ENCODE measurements at places on chromosomes 7 and 10.
A peak's percentile ranks its signal among the peaks of the same experiment; 100 is the strongest.

GRCh38 chr10:15824498-15824897 is 35.8 kb downstream of the MINDY3 start:
- no peak for DNase-seq

GRCh38 chr7:32957326-32958045 is at the start of gene FKBP9:
TSS of gene FKBP9 (plus strand) at chr7:32957440. CDS start at chr7:32957574, 134 bp downstream.
- no peak for DNase-seq

DNA sequence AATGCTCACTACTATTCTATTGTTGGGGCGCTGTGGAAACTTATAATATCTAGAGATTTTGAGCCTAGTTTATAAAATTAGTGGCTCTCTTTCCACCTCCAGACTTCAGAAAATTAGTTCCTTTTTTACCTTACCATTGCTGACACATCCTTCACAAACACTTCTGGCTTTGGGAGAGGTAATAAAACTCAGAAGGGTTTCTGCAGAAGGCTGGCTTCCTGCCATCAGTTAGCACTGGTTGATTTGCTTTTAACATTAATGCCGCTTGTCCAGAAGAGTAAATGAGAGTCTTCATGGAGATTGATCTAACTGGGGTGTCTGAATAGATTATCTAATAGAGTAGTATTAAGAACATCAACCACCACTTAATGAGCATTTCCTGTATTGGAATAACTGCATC is 20.3 kb downstream of the ACSM6 start:
- no peak for DNase-seq

DNA sequence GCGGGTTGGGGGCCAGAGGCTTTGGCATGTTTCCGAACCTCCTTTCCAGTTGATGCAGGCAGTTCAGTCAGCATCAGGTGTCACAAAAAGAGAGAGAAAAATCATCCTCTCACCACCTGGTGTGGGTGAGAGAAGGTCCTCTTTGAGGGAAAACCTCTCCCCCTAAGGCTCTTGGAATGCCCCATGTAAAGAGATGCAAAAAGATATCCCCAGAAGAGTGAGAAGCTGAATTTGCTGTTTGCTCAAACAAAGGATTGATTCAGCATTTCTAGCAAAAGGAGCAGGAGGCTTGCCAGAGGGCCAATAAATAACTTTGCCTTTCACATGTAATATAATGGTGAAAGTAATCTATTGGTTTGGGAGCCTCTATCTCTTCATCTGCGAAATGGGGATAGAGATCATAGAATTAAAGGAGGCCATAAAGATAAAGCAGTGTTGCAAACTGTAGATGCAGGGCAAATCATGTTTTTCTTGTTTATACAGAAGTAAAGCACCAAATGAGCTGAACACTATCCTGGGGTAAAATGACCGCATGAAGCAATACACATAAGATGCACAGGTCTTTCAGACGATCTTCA is 425.9 kb downstream of the LRMDA start:
- no peak for DNase-seq

- no peak for DNase-seq
Observed at GRCh38 chr7:66804001-66804400, 63.5 kb downstream of the RABGEF1 start.

DNA sequence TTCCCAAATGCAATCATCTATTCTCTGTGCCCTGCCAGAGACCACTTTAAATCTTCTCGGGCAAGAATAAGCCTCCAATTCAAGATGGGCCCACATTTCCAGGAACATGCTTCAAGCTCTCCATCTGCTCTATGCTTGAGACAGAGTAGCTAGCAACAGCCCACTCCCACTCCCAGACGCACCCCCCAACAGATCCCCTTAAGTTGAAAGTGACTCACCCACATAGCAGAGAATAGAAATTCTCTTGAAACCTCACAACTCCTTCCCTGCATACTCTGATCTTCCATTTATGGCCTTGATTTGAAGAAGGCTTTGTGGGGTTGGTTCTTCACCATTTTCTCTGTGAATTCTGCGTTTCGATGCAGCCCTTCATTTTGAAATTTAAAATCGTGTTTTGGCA is 604.0 kb downstream of the INHBA start:
- no peak for DNase-seq

GRCh38 chr10:74012480-74012879 is 14.6 kb downstream of the VCL start:
- no peak for DNase-seq

DNA sequence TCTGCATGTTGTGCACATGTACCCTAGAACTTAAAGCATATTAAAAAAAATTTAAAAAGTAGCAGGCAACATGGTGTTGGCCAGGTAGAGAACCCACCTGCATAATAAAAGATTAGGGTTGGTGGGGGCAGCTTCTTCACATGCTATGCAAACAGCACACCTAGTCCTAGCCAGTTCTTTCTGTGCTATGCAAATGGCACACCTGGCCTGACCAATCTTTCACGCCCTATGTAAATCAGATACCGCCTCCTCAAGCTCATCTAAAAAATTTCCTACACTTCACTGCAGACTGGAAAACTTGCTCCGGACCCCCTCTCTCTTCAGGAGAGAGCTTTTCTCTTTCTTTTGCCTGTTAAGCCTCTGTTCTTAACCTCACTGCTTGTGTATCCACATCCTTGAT is 14.5 kb upstream of the PIP start:
- no peak for DNase-seq

DNA sequence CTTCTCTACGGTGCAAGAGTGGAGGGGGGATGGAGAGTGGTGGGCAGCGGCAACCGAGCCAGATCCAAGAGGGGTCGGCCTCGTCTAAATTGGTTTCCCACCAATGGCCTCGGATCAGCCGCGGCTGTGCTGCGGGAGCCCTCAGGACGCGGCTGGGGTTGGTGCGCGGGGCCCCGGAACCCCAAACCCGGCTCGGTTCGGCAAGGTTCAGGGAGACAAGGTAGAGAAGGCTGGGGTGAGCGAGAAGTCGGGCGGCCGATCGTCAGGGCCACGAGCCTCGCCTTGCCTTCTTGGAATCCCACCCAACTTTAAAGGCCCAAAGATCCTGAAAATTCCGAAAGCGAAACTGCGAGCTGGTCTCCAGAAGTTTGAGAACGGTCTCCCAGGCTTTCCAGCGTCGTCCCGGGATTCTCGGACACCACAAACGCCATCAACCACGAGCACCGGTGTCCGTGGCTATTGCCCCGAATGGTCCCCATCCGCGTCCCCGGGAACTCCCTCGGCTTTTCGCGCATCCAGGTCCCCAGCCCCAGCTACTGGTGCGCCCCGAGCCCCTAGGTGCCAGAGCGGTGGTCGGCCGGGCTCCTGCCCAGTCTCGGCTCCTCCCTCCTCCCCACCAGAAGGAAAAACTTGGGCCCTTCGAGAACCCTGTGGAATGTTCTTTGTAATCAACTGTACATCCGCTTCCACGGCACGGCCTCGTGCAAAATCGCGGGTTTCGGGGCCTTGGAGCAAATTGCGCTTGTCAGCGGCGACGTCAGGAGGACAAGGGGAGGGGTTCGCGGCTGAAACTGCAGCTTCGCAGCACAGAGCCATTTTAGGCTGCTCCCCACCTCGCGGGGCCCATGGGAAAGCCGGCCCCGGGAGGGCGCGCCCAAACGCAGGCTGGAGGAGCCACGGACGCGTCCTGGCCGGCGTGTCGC is 3.2 kb downstream of the SFMBT2 start:
- peak; percentile 21 for DNase-seq

DNA sequence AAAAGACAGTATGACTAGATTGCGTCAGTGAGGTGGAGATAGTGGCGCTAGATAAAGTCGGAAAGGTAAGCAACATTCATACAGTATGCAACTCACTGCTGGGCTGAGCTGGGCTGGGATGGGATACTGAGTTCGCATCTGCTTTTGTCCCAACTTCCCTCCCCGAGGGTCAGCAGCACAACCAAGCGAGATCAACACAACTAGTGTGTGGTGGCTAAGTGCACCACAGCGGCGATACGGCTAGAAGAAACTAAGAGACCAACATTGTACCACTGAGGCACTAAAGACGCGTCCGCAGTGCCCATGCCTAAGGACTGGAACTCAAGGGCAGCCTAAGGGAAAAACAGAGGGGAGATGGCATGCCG is 467 bp downstream of the EXOSC1 start:
- no peak for DNase-seq

DNA sequence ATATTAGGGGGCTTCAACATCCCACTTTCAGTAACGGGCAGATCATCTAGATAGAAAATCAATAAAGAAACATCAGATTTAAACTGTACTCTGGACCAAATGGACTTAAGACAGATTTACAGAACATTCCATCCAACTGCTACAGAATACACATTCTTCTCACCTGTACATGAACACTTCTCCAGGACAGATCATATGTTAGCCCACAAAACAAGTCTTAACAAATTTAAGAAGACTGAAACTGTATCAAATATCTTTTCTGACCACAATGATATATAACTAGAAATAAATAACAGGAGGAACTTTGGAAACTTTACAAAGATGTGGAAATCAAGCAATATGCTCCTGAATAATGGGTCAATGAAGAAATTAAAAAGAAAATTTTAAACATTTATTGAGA is 86.7 kb downstream of the MICU1 start:
- DNase-seq: no peak

- no peak for DNase-seq
Observed at GRCh38 chr7:50978633-50979215, 196.0 kb upstream of the GRB10 start.

GRCh38 chr7:462173-463103 is 57.2 kb downstream of the PDGFA start:
- no peak for DNase-seq

- no peak for DNase-seq
Observed at GRCh38 chr10:5506246-5506645, 6.9 kb upstream of the CALML5 start.

DNA sequence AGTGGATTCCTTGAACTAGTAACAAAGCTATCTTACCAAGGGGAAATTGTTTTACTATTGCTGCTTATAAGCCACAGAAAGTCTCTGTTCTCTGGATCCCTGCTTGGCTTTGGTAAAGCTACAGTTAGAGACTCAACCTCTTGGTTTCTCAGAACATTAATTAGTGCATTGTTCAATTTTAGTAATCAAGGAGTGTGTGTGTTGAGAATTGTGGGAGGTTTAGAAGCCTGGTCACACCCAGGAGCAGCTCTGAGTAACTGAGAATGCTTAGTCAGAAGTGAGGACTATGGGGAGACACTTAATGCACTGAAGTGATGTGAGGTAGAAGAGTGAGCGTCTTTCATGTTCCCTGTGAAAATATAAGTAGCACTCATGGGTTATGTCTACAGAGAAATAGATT is 8.2 kb upstream of the ACTA2 start:
- no peak for DNase-seq

DNA sequence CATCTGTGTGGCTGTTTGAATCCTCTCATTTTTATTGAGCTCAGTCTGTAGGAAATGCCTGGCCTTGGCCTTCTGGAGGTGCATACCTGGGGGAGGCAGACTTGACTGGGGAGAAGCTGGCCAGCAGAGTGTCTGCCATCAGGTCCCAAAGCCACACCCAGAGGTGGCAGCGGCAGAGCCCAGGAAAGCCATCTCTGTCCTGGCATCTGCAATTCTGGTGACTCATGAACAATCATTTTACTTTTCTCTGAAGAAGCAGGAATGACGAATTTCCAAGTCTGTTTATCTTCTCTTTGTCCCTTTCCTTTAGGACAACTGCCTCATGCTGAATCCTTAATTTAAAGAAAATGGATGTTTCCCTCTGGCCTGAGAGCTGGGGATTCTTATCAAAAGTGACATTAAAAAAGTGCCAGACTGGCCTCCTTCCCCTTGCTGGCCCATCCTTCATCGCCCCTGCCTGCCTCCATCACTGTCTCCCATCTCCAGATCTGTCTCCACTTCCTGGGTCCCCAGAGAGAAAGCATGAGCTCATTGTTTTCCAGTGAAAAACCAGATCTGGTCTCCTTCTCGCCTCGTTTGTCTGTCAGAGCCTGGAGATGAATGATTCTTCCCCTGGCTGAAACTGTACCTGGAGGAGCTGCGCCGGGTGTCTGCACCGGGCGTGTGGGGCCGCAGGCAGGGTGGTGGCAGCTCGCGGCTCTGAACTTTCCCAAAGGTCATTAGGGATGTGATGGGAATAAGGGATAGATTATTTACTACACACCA is 124.5 kb downstream of the TMEM178B start:
- DNase-seq: no peak

All from stimulated activated CD8-positive, alpha-beta memory T cell treated with anti-CD3 and anti-CD28 coated beads, Interleukin-4, amount 100 ng/mL, for 4 hours (primary cell).